Effector memory CD4-positive, alpha-beta T cell (primary cell): ENCODE measurements at places on chromosomes 2 and 18.

- no peak for DNase-seq
These were observed 238.8 kb downstream of the PTPRM start for GRCh38 chr18:7805880-7806279.

- DNase-seq = no peak
These were observed 191.8 kb upstream of the RBBP8 start for GRCh38 chr18:22741318-22741717.

DNA sequence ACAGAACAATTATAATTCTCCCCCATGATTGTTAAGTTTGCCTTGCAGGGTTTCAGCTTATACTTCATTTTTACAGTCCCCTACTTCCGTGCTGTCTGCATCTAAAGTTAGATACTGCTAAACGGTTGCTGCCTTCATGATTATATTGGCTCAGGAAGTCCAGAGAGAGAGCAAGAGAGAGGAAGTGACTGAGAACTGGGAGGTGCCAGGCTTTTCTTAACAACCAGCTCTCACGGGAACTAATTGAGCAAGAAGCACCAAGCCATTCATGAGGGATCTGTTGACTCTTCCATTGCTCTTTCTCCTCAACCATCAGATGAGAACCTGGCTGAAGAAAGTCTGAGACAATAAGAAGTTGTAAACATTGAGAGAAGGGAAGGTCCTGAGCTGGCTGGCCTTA lies 125.5 kb upstream of the SIX2 start:
- DNase-seq = no peak

GRCh38 chr2:102006886-102007278 lies 15.1 kb downstream of the IL1R2 start:
- no peak for DNase-seq
